CD4-positive, alpha-beta T cell treated with Interleukin-6 at 100 ng/mL for 8 hours (primary cell): ENCODE measurements at places on chromosomes 7 and 10.

- DNase-seq, result no peak
Measured at GRCh38 chr10:48466611-48467240, 138.1 kb downstream of the ARHGAP22 start.

- peak; percentile 59 for DNase-seq
Measured at GRCh38 chr10:99612167-99612831, 7.9 kb downstream of the SLC25A28 start.

GRCh38 chr10:11009471-11010308 lies 8.0 kb upstream of the CELF2 start:
- DNase-seq, result no peak

DNA sequence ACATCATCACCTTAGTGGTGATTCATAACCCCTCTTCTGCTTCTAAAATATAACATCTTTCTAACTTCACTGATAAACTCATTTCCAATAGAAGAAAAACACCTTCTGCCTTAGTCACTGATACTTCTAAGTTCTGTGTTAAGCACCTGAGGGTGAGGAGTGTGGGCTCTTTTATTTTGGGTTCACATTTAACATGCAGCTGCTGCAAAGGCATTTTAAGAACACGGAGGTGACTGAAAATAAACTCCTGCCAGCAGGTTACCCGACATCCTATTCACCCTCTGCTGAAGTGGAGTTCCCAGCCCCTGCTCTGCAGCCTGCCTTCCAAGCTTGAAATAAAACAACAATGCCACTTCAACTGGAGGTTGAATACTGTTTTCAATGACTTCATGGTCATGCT lies 202.9 kb upstream of the PLXNA4 start:
- no peak for DNase-seq

DNA sequence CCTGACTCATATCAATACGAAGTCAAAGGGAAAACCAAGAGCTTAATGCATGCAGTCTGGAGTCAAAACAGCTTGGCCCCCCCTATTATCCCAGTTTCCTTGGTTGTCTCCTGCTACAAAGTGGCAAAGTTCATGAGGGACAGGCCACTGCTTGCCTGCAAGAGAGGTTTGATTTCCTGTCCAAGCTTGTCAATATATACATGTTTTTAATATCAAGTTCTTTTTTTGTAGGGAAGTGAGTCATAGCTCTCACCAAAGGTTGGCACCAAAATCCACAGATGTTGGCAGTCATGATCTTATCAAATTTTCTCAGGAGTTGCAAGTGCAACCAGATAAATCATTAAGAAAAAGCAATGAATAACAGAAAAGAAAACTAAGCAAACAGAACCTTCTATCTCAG lies 176.8 kb downstream of the COBL start:
- DNase-seq, result no peak

GRCh38 chr10:13511409-13511808 lies 17.4 kb downstream of the BEND7 start:
- no peak for DNase-seq

GRCh38 chr10:103465411-103466179 lies 6.9 kb upstream of the CALHM1 start:
- no peak for DNase-seq
